ENCODE measurements at places on chromosomes 13 and 19.

DNA sequence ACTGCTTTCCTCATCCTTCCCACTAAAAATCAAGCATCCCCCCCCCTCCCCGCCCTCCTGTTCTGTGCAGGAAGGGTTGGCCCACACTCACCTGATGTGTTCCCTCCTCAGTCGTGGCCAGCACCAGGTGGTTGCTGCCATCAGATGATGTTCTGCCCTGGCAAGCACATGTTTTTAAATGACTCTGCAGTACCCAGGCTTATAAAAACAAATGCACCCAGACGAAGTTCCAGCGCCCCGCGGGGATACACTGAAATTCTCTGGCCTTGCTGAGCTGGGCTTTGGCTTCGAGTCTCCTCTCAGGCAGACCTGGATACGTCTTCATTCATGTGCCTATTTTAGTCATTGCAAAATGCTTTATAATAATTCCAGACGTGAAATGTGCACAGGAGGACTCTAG is 316.3 kb downstream of the DLEU7 start:
- no peak for DNase-seq

DNA sequence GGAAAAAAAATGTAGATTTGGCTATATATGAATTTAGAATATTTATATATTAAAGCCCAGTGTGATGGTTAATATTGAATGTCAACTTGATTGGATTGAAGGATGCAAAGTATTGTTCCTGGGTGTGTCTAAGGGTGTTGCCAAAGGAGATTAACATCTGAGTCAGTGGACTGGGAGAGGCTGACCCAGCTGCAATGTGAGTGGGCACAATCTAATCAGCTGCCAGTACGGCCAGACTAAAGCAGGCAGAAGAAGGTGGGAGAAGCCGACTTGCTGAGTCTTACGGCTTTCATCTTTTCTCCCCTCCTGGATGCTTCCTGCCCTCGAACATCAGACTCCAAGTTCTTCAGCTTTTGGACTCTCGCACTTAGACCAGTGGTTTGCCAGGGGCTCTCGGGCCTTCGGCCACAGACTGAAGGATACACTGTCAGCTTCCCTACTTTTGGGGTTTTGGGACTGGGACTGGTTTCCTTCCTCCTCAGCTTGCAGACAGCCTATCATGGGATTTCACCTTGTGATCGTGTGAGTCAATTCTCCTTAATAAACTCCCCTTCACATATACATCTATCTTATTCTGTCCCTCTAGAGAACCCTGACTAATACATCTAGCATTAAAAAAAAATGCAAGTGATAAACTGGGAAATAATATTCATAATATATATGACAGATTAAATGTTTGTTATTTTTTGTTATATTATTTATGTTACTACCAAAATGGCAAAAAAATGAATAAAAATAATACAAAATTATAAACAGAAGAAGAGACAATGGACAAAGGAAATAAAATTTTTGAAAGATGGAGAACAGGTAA is 122.4 kb downstream of the DLEU7 start:
- no peak for DNase-seq

DNA sequence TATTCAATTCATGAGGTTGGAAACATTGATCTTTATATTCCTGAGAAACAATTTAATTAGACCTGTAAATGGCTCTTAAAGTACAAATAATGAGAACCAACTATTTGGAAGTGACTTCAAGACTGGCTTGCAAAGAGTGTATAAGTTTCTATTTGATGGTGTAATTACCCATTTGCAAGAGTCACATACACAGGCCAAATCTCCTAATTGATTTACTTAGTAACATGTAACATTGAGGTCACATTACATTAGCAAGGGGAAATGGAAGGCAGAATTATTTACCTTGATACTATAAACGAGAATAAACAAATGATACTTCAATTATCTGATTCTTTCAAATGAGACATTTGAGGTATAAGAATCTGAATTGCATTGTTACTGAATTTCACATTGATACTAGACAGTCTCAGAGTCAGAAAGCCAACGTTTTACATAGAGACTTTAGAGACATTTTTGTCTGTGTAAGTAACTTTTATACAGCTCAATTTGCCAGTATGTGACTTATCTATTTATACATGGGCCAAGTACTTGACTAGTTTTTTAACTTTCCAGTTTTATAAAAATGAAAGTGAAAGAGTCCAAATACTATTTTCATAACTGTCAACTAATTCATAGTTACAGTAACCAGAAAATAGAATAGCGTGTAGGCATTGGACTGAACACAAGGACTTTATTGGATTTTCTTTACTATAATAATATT is 95.6 kb upstream of the RFC3 start:
- no peak for DNase-seq

DNA sequence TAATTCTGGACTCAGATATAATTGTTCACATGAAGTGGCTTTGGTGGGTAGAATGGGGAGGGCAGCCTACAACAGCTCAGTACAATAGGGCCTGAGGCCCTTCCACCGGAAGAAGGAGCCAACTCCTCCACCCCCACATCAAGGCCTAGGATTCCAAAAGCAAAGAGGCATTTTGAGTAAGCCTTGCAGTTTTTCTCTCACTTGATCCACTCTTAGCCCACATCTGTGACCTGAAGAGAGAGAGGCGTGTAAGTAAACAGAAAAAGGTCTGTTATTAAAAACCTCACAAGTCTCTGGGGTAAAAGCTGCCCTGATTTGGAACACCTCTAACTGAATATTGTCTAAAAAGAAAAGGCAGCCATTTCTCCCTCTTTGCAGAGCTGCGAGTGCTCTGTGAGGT is 214.1 kb upstream of the KL start:
- DNase-seq, result no peak

- no peak for DNase-seq
Measured at GRCh38 chr13:54657588-54657987, 1629.0 kb downstream of the OLFM4 start.

- DNase-seq, result no peak
Measured at GRCh38 chr13:109272595-109273325, 513.6 kb downstream of the IRS2 start.

DNA sequence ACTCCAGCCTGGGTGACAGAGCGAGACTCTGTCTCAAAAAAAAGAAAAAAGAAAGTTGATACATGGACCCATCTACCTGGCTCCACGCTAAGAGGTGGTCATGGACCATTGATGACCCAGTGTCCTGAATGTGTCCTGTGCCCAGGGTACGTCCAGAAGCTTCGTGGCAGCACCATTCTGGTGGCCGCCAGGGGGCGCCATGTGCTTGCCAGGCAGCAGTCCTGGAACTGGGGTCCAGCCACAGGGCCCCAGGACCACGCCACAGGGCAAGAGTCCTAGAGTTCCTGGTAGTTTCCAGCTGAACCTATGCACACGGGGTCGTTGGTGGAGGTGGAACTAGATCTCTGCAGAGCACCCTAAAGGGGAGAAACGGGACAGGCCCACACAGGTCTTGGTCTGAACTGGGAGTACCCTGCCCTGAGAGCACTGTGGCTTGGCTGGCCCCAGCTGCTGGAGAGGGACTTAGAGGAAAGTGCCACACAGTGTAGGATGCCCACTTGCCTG is 19.9 kb upstream of the FBXO27 start:
- DNase-seq, result peak; percentile 54

- DNase-seq, result no peak
Measured at GRCh38 chr13:99363949-99364348, 56.8 kb upstream of the GPR183 start.

DNA sequence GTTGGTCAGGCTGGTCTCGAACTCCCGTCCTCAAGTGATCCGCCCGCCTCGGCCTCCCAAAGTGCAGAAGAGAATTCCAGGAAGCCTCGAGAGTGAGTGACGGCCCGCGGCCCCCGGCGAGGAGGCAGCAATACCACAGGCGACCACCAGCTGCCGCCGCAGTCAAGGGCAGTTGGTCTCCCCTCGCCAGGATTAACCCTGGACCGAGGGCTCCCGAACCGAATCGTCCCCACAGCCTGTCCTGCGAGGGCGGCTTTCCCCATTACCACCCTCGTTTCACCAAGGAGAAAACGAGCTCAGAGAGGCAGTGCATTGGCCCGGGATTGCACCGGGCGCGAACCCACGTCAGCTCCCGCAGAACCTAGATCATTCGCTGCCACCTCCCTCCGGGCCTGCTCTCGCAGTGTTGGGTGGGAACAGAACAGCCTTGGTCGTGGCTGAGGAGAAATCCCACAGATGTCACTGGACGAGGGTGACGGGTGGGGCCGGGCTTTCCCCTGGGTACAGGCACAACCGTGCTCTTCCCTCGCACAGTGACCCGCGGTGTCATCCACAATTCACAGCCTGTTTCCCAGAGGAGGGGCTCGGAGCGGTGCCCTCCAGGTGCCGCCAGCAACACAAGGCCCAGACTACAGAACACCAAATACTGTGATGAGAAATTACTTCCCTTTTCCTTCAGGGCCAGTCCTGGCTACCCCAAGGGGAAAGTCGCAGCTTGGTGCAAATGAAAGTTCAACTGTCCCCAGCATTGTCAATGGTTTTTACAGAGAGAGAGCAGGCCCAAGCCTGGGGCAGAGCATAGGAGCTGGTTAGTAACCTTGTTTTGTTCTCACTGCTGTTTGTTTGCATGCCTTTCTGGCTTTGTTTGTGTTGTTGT is 24.8 kb downstream of the C2CD4C start:
- no peak for DNase-seq

DNA sequence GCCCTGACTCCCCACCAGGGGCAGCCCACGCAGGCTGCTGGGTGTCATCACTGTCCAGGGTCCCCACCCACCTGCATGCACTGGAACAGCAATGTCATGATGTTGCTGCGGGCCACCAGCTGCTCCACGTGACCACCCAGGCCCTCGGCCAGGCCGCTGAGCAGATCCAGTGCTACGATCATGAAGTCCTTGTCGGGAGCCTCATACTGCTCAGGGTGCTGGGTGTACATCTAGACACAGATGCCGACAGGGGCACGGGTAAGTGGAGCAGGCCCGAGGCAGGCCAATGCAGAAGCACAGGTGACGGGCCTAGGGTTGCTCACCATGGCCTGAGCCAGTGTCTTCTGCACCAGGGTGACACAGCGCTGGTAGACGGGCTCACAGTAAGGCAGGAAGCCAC is 8.7 kb upstream of the FBXW9 start:
- DNase-seq, result no peak

GRCh38 chr19:49746206-49746958 is 16.7 kb downstream of the TSKS start:
- peak; percentile 72 for DNase-seq

- no peak for DNase-seq
Measured at GRCh38 chr19:45526143-45526542, 18.9 kb downstream of the VASP start.

DNA sequence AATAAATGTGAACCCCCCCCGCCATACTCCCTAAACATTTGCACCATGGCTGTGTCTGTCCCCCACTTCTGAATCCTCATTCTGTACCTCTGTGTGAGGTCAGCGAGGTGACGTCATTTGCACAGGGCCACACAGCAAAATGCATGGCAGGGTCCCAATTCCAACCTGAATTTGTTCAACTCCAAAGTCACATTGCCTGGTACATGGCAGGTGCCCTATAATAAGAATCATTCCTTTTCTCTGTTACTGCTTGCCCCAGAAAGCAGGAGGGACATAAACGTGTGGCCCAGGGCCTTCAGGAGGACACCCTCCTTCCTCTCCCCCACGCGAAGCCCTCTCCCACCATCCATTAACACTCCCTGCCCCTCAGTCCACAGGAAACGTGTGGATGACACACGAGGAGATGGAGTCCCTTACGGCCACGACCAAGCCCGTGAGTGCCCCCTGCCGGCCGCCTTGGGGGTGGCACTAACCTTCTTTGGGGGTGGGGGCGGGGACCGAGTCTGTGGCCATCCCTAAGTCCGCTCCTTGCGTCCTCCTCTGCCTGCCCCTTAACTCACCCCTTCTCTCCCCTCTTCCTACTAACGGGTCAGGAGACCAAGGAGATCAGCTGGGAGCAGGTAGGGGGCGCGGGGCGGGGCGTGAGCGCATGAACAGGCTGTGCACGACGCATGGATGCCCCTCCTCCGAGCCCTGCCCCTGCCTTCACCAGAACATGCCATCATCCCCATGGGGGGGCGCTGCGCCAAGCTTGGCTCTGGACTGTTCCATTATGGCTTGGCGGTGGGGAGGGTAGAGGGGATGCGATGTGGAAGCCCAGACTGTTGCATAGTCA is 9.4 kb downstream of the HRC start:
- DNase-seq, result peak; percentile 67

- DNase-seq, result no peak
Measured at GRCh38 chr19:5811117-5811516, 6.2 kb downstream of the NRTN start.

Measured in CD4-positive, alpha-beta T cell treated with Interferon alpha-2 for 1 hour (primary cell).